ENCODE measurements at places on chromosomes 3 and 15.

DNA sequence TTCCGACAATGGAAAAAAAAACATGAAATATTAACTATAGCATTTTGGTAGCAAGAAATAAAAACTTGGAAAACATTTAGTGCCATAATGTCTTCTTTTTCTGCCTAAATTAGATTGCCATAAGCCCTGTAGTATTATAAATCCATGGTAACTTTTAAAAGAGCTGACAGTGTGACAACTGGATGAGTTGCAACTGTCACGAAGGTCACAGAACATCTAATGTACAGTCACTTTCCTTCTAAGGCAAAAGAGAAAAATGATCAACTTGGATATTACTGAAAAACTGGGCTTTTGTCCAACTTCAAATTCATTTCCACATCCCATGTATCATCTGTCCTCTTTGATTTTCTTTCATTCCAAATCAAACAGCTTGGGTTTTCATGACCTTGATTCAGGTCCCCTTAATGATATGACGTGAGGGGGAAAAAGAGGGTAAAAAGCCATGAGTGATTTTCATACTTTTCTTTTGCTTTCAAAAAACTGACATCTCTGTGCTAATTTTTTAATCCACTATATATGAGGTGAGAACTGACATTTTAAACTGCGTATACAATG is 602 bp downstream of the CPB1 start:
- DNase-seq: no peak

- DNase-seq: no peak
Measured at GRCh38 chr15:31458596-31459399, 132.2 kb downstream of the KLF13 start.

DNA sequence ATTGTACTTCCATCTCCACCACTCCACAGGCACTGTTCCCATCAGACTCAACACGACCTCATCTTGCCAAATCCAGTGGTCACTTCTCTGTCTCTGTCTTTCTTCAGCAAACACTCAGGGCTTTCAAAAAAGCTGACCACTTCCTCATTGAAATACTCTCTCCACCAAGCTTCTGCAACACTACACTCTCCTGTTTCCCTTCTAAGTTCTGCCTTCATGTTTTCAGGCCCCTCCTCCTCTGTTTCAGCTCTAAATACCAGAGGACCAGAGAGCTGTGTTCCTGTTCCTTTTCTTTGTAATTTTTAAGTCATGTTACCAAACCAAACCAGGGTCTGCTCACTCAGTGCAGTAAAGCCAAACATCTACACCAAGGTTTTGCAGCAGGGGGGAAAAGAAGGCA is 33.8 kb upstream of the ACP3 start:
- peak; percentile 6 for DNase-seq

DNA sequence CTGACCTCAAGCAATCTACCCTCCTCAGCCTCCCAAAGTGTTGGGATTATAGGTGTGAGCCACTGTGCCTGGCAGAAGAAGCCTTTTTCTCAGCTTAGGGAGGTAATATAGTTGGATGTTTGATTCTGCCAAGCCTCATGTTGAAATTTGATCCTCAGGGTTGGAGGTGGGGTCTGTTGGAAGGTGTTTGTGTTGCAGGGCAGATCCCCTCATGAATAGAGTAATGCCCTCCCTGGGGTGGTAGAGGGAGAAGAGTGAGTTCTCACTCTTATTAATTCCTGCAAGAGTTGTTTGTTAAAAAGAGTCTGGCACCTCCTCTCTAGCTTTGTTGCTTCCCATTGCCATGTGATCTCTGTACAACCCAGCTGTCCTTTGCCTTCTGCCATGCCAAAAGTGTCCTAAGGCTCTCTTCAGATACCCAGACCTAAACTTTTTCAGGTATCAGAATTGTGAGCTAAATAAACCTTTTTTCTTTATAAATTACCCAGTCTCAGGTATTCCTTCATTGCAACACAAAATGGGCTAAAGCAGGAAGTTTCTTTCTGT is 16.4 kb downstream of the NECTIN3 start:
- DNase-seq: no peak

- DNase-seq: no peak
Measured at GRCh38 chr15:41980654-41981323, 8.4 kb upstream of the EHD4 start.

GRCh38 chr3:125110016-125110875 is 54.4 kb upstream of the HEG1 start:
- DNase-seq: peak; percentile 98

DNA sequence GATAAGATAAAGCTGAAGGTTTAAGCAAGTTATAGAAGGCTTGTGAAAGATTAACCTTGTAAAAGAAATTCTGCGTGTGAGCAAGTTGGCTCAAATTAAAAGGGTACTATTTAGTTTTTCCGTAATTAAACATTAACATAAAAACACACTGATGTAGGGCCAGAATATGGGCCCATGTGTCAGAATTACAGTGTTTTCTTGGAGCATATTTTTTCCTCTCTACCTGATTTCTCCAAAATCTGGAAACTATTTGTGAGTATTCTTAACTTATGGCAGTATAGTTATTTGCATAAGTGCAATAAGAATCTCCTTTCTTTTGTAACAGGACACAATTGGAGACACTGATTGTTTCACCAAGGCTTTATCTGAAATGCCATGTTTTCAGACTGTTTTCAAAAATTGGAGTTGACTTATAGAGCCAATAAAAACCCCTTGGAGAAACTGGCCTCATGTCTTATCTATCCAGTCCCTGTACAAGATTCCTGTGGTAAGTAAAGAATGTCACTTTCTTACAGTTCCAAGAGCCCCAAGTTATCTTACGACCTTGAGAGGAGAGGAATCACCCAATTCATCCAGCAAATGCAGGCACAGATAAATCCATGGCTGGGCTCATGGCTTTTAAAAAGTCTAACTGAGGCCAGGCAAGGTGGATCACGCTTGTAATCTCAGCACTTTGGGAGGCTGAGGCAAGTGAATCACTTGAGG is 47.8 kb upstream of the P2RY1 start:
- peak; percentile 20 for DNase-seq

DNA sequence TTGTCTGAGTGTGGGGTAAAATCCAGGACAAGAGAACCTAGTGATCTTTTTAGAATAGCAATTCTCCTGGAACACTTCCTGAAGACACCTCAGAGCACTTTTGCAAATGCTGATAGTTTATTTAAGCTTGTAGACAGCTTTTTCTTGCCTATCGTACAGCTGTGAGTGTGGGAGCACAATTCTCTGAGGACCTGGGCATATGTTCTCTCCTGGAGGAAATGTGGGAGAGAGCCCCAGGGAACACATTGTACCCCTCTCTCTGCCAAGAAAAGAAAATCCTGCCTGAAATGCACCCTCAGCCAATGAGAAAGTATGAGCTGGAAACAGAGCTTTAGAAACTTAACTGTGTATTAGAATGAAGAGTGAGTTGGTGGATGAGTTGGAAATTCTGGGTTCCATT is 308.3 kb upstream of the SEMA6D start:
- no peak for DNase-seq

GRCh38 chr15:92696096-92696495 is 40.5 kb upstream of the FAM174B start:
- DNase-seq: no peak

DNA sequence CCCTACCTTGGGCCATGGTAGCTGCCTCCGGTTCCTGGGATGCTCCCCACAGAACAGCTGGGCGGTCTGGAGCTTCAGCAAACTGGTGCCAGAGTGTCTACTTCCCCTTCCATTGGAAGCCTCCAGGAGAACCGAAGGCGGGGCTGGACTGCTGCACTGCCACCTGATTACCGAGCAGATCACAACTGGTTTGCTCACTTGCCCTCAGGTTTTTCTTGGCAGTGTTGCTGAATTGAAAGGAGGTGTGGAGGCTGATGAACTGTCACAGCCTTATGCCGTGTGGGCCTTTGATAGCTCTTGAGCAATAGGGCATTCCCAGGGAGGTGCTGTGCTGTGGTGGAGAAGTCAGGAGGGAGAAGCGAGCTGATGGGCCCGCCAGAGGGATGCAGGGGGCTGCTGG is at the start of gene TGM5:
TSS of gene TGM5 (minus strand) at position 95 of the 400 bp plus-strand sequence. CDS start at position 16, 79 bp downstream.
- no peak for DNase-seq

DNA sequence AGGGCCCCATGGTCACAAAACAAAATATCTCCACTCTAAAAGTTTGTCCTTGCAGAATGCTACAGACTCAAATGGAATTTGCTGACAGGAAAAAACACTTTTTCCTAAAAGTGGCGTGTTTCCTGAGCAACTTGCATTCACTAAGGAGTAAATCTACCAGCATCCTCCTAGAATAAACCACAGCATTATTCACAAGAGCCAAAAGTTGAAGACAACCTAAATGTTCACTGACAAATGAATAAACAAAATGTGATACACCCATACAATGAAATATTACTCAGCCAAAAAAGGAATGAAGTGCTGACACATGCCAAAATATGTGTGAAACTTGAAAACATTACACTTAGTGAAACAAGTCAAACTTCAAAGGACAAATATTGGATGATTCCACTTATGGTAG is 28.9 kb downstream of the ITGB5 start:
- peak; percentile 55 for DNase-seq

Measured in astrocyte of the spinal cord (primary cell).